AG04450 (cell line): ENCODE measurements at places on chromosomes 11 and 22.

GRCh38 chr11:132898676-132899075, 633.6 kb downstream of the OPCML start:
- no peak for DNase-seq

DNA sequence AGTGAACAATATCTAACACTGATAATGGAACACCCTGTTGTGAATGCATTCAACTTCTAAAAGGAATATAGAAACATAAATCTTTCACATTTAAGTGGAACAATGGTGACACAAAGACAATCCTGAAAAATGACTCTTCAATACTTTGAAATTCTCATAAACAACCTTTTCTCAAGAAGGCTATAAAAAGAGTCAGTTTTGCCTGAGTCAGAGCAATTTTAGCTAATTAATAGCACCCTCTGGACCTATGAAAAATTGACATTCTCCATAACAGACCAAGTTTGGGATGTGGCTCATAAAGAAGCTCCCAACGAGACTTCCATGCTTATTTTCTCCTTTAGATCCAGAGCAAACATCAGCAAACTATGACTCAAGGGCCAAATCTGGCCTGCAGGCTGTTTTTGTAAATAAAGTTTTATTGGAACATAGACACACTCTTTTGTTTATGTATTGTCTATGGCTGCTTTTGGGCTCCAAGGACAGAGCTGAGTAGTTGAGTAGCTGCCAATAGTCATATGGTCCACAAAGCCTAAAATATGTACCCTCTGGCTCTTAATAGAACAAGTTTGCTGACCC, 108.0 kb downstream of the MAML2 start:
- DNase-seq: no peak

DNA sequence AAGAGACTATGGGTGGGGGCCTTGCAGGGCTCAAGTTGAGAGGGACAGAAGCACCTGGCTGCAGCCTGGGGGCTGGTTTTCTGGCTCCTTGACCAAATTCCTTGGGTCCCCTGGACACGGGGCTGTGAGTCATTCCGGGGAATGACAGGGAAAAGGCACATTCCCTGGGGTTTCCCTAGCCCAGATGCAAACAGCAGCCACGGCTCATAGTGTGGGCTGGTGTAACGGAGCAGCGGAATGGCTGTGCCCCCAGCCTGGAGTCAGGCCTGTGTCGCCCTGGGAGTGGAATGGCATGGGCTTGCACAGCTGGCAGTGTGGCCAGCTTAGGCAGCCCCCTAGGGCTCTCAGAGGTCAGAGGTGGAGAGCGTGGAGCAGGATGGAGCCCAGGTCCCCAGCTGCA, 77.6 kb upstream of the KCNQ1OT1 start:
- no peak for DNase-seq

- DNase-seq: no peak
Measured at GRCh38 chr11:17851697-17852096, 117.1 kb downstream of the KCNC1 start.

DNA sequence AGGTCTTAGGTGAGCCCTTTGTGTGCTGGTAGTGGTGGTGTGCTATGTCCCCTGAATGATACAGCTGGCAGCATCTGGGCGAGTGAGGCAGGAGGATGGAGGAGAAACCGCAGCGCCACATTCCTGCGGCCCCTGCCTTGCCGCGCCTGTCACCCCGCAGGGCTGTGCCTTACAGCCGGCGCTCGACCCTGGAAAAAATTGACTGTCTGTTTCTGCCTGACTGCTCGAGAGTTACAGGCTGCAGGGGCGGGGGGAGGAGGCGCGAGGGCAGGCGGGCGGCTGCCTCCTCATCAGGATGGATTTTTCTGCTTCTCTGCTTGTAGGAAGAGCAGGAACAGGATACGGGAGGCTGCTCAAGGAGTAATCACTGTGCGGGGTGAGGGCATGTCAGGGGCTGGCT, 443.4 kb downstream of the MIAT start:
- DNase-seq: no peak

DNA sequence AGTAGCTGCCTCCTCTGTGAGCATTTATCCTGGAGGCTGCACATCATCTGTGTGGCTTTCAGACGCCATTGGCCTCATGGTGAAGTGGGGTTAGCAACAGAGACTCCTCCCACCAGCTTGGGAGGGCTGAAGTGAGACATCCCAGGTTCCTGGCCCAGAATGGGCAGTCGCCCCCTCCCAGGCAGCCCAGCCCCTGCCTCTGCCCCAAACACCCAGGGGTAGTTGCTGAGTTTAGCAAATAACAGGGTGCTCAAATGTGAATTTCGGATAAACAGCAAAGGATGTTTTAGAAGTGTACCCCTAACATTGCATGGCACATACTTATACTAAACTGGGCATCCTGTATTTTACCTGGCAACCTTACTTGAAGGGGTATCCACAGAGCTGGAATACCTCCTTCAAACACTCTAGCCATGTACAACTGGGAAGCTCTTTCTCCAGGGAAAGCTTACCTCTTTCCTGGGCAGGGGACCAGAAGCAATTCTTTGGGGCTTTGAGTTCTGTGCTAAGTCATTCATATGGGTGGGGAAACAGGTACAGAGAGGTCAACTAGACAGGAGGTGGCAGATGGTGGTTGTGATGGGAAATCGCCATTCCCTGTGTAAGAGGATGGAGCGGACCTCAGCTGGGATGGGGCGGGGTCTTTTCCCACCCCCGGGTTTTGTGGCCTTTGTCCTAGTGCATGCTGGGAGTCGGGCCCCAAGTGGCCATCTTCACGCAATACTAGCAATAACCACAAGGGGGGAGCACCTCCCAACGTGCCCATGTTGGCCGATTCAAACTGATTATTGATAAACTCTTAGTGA, 19.3 kb downstream of the MTFP1 start:
- DNase-seq: no peak

- DNase-seq: no peak
Measured at GRCh38 chr11:285021-285893, 3.7 kb upstream of the PGGHG start.

DNA sequence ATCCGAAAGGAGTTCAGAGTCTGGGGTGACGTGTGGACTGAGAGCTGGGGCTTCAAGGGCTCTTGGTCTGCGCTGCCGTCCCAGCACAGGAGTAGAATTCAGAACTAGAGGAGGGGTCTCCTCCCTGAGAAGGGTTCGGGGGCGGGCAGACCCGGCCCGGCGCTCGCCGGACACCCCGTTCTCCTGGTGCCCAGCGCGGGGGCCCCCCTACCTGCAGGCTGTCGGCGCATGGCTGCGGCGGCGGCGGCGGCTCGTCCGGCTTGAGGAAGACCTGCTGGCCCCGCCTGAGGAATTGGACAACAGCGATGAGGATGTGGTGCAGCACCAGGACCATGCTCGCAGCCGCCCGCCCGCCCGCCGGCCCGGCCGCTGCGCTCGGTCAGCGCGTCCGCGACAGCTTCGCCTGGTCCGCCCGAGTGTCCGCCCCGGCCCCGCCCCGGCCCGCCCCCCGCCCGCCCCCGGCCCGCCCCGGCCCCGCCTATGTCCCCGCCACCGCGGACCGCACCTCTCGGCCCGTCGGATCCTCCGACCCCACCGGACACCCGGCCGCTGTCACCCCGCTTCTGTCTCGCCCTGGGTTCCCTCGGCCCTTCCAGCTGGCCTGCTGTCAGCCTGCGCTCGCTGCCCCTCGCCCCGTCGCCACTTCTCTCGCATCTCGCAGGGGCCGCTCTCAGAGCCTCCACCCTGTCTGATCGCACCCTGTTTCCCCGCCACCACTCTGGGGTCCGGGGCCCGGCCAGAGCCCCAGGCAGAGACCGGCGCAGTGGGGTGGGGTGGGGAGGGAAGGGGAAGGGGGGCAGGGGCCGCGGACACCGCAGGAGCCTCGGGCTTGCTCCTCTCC, 32.0 kb downstream of the PDE2A start:
- no peak for DNase-seq

- no peak for DNase-seq
Measured at GRCh38 chr11:31641477-31642062, 132.0 kb downstream of the ELP4 start.

DNA sequence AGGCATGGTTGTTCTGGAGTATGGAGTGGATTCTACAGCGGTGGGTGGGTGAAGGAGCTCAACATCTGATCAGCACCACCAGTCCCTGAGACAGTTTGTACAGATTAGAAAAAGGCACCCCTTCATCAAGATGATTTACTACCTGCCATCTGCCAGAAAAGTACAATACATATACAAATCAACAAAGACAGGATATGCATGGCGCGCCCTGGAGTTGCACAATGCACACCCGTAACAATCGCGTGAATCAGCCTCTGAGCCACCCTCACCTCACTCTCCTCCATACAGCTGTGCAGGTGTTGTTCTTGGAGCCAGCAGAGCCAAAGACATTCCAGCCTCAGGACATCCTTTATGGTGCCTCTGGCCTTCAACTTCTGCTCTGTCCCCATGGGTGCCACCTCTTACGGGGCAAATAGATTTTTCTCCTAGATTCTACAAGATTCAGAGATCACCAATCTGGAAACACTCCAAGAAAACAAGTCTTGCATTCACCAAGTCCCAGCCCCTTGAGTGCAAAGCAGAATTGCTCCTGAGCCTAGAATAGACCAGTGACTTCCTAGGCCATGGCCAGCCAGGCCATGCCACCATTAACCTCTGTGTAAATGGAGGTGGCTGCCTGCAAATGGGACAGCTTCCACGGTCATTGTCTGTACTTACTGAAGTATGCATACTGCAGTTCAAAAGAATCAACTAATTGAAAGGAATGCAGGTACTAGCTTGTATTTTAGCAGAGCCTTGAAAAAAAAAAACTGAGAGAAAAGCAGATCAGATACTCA, 490.9 kb downstream of the SOX6 start:
- no peak for DNase-seq

DNA sequence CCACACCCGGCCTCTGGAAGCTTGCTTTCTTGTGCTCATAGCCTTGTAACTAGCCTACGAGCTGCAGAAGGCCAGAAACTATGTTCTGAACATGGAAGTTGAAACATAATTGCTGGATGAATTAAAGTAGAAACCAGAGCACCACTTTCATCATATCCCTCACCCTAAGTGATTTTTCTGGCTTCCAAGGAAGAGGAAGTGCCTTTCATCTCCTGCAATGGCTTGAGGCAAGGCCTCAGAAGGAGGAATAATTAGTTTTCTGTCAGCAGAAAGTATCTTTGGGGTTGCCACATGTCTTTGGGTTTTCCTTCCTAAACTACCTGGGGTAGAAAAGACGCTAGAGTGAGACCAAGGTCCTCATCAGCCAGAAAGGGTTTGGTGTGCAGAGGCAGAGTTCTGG, 14.5 kb downstream of the RPL27A start:
- DNase-seq: no peak

DNA sequence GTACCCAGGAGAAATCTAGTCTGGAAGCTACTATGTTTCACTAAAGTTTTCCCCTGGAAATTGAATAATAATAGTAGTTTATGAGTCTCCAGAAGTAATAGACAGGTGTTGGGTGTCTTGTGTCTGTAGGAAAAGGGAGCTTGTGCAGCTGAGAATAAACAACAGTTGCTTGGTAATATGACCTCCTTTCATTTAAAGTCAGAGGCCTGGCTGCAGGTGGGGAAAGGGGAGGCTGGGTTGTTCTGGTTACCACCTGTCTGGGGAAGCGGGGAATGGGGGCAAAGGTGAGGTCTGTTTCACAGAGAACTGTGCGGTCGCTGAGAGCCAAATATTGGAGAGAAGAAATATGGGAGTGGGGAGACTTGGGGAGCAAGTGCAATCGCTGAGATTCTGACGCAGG, 3.3 kb upstream of the GRAMD1B start:
- no peak for DNase-seq

GRCh38 chr11:83272627-83273026, 13.5 kb downstream of the CCDC90B start:
- DNase-seq: no peak

DNA sequence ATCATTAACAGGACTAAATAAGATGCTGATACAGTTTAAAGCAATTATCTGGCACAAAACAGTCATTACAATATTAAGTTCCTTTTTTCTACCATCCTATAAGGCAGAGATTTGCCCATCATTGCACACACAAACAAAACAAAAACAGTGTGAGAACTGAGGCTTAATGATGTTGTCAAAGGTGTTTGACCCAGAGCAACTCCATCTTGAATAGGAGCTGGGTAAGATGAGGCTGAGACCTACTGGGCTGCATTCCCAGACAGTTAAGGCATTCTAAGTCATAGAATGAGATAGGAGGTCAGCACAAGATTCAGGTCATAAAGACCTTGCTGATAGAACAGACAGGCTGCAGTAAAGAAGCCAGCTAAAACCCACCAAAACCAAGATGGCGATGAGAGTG, 33.2 kb downstream of the CTSC start:
- no peak for DNase-seq

DNA sequence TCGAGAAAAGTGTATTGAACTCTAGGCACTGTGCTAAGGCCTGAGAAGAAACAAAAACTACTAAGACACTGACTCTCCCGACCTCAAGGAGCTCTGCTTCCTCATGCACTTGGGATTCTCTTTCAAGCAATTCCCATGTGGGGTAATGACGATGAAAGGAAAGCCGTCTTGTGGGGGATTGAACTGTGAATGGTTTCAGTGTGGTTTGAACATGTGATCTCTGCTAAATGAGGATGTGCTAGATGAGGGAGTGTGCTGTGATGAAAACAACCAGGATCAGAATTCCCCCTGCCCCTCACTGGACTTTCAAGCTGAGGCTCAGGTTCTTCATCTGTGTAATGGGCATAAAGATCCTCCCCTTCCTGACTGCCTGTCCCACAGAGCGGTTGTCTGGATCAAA, 74.9 kb downstream of the DEPDC5 start:
- no peak for DNase-seq

DNA sequence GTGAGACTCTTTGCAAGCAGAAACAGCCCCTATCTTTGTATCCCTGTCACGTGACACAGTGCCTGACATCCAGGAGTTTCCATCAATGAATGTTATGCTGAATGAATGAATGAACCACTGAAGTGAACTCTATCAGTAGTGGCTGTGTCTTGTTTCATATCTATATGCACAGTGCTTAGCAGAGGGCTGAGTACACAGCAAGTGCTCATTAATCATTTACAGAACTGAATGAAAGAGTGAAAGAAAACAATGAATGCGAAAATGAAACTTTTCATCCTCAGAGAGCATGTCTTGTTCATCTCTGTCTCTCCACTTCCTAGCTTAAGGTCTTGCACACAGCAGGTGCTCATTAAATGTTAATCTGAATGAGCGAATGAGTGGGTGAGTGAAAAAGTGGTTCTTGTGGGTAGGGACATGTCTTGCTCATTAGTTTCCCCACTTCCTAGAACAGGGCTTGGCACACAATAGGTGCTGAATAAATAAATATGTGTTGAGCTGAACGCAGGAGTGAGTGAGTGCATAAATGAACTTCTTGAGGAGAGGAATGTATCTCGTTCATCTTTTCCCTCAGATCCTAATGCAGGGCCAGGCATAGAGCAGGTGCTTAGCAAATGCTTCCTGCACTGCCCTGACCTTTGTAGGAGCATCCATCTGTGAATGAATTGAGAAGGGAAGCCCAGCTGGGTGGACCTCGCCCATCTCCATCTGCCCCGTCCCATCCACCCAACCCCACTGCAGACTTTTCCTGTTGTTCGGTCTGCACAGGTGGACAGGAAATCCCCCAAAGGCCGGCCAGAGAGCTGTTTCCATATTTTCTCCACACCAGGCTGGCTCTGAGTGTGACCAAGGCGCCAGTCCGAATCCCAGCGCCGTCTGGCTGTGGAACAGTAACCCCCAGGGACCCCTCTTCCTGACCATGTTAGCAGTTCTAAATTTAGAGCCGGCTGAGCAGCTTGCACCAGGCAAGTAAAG, 113.4 kb upstream of the CRYBB3 start:
- DNase-seq: no peak

GRCh38 chr11:95790123-95790932, at the start of gene CEP57:
CEP57 (plus strand) TSS chr11:95790498; CDS start chr11:95790699, 201 bp downstream.
- peak; percentile 97 for DNase-seq
